ENCODE measurements at places on chromosomes 6 and 20.

DNA sequence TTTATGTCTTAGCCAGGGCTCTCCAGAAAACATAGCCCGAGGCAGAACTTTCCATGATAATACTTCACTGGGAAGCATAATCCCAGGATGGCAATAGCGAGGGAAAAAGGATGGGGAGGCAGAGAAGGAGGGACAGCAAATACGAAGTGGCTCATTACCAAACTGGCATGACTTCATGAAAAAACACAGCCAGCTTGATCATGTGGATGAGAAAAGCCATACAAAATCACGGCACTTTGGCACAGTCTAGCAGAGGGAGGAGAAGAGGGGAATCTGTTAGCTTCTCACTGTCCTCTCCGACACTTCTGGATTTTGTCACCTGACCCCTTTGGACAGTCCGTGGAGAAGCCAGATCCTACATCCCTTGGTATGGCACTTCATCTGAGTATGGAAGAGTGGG lies 212.5 kb upstream of the GRIK2 start:
- no peak for DNase-seq

GRCh38 chr6:40393641-40394040 lies 193.5 kb downstream of the LRFN2 start:
- DNase-seq: no peak

DNA sequence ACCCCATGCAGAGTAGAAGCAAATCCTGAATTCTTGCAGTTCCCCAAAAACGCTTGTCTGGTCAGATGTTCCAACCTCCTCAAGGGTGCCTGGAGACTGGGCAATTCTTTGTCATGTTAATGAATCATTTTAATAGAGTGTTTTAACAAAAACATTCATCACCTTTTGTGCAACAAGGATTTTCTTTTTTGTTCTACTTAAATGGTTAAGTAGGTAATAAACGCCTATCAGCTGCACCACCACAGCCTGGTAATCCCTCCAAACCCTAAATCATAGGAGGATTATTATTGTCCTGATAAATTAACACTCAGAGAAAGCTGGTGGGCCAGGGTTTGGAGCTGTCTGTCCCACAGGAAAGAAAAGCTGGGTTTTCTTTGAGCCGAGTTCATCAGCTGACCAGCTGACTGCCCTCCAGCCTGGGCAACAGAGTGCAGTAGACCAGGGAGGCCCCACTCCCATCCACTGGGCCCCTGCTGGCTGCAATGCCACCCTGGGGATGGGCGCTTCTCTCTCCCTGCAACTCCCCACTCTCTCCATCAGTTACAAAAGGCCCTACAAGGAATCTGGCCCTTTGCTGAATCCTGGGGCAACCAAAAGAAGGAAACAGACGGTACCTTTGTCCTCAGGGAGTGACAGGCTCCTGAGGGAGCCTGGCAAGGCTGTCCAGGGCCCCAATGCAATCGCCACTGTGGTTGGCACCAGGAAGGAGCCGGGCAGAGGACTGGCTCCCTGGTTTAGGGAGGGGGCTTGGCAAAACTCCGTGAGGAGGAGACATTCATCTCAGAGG lies 23.1 kb upstream of the BMP7 start:
- DNase-seq: peak; percentile 64

GRCh38 chr20:32667027-32667426 lies 6.7 kb downstream of the C20orf203 start:
- peak; percentile 15 for DNase-seq

GRCh38 chr20:17545127-17545526 lies 13.9 kb upstream of the BFSP1 start:
- no peak for DNase-seq

DNA sequence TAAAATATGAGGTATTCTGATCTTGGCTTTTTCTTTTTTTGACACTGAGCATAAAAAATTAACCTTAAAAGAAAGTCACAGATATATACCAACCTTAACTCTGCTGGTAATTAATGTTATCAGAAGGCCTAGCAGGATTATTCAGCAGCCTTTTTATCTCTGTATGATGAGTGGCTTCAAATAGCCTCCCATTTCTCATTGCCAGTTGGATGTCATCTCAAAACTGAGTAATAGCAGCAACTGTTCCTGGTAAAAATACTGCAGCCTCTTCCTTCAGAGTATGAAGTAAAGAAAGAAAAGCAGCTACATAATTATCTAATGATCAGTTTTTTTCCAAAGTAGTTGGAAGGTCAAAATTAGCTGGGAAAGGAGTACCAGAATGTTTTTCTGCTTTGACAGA lies 24.9 kb upstream of the HDGFL1 start:
- DNase-seq: no peak

Measured in D341Med (cell line).